ENCODE measurements at places on chromosomes 11 and 22.

DNA sequence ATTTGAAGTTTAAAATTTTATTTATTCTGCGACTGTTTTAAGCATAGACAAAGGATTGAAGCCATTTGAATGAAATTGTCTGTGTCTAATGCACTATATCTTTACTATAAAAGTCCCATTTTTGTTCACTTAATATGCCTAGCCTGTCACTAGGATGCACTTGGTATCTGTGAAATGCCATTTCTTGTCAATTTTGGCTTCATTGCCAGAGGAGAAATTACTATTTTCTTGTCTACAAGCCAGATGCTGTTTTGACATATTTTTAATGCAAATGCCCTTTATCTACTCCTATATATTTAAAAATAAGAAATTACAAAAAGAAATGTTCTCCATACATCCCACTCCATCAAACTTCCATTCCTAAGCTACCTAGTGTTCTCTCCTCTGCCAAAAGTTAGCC is 1704.5 kb upstream of the RAG2 start:
- DNase-seq, result no peak

DNA sequence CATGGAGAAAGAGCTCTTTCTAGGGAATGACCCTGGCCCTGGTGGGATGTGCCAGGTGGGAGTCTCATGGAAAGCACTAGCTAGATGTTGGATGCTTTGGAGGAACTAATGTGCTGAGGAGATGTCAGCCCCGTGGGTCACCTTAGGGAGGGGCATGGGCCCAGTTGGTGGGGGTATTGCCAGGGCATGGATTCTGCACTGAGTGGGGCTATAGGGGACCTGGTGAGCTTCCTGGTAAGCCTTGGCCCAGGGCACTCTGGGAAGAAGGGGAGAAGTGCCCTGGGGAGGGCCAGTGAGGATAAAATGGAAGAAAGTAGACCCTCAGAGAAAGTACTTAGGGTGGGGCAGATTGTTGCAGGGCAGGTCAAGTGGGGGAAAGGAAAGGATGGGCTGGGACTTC is 65.2 kb upstream of the SORL1-AS1 start:
- DNase-seq, result no peak

DNA sequence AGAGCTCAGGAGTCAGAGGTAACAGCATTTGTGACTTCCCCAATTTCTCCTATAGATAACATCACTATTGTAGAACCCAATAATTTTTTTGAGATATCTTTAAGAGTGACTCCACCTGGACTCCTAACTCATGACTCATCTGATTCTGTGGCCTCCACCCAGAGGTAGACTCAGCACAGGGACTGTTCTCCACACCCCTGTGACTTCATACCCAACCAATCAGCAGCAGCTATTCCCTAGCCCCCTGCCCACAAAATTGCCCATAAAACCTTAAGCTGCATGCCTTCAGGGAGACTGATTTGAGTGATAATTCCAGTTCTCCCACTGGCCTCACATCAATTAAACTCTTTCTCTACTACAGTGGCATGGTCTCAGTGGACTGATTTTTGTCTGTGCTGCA is 475.4 kb upstream of the FAT3 start:
- no peak for DNase-seq

GRCh38 chr11:25793637-25794036 is 538.3 kb upstream of the ANO3 start:
- no peak for DNase-seq

- DNase-seq, result no peak
Measured at GRCh38 chr11:35407041-35407440, 12.3 kb downstream of the SLC1A2 start.

DNA sequence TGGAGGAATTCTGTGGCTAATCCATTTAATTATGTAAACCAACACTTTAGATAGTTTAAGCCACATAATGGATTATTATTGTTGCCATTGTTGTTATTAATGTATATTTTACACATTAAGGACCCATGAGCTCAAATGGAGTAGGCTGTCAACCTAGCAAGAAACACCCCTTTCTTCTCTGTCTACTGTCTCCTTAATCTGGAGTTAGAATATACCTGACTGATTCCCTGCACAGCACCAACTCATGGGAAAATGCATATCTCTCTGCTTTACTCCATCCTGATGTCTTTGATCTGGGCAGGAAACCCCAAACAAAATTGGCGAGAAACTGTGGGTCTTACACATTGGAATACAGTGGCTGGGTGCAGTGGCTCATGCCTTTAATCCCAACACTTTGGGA is 24.0 kb upstream of the ME3 start:
- DNase-seq, result no peak
